ENCODE measurements at places on chromosomes 13 and 19.
A peak's percentile ranks its signal among the peaks of the same experiment; 100 is the strongest.

GRCh38 chr19:16018801-16019551 lies 57.3 kb upstream of the TPM4 start:
- no peak for DNase-seq

DNA sequence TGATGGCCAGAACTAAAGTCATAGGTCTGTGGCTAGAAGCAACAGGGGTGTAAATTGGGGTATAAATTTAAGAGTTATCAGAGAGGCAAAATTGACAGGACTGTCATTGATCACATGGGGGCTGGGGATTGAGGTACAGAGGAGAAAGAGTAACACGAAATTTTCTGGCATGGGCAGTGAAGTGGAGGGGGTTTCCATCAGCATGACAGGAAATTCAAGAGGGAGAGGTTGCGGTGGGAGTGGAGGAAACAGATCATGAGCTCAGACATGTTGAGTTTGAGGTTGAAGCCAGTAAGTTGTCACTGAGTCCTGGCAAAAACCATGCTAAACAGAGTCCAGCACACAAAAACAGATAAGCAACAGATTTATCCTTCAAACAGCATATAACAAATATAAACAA lies 192.1 kb upstream of the TSC22D1 start:
- DNase-seq = peak; percentile 29

DNA sequence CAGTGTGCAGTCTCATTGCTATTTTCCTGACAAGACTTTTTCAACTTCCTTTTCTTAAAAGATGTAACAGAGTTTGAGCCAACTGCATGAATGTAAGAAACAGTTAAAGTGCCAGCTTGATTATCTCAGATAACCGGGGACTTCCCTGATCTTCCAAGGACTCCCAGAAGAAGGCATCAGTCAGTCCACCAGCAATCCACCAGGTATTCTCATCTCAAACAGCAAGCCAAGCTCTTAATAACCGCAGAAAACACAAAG lies 350.1 kb downstream of the LIG4 start:
- DNase-seq = no peak

- peak; percentile 75 for DNase-seq
These were observed 9.8 kb downstream of the PRX start for GRCh38 chr19:40403262-40403984.

GRCh38 chr19:7694499-7694898 lies 7.4 kb downstream of the FCER2 start:
- DNase-seq = no peak

GRCh38 chr13:105602956-105603670 lies 932.3 kb downstream of the EFNB2 start:
- no peak for DNase-seq

DNA sequence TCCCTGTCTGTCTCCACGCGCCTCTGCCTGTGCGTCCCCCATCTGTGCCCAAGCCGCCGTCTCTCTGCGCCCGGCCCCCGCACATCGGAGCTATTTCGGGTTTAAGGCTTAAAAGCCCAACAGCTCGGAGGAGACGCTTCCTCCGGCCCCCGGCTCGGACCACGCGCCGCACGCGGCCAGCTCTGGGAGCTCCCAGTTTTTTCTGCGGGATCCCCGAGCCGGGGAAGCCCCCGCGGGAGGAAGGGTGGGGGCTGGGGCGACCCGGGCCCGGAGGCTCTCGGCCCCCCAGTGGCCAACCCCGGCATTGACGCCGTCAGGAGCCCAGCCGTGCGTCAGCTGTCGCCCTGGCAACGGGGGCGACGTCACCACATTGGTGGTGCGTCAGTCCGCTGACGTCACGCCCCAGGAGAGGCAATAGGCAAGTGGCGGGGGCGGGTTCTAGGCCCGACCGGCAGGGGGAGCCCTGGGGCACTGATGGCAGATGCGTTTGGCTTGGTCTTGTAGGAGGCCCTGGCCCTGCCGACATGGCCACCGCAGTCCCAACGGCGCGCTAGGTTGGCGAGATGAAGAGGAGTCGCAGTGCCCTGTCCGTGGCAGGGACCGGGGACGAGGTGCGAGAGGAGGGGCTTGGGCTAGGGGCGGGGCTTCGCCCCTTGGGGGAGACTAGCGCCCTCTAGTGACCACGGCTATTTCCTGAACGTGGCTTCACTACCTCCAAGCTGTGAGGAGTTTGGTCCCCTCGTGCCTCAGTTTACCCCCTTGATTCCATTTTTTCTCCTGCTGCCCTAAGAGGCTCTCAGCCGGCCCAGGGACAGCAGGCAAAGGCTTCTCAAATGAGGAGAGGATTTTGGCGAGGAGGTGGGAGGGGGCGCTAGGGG lies 3.7 kb upstream of the PDE4A start:
- DNase-seq = peak; percentile 98

Measured in KBM-7 (cell line).